ENCODE measurements at places on chromosomes 3 and 15. TPM values are rescaled to one million over a fixed set of nuclear protein-coding genes. Genes with fewer than 3 reads are reported as not detected.

GRCh38 chr3:141326123-141326522, 42.2 kb upstream of the ZBTB38 start:
- H3K36me3 ChIP-seq: no peaks in the 10 kb centered on the region
- no peaks in the 10 kb centered on the region for H3K27me3 ChIP-seq
- no peaks in the 10 kb centered on the region for H3K4me1 ChIP-seq
- no peak overlapping the region for H3K27ac ChIP-seq

GRCh38 chr3:57998366-57999283, 9.6 kb upstream of the FLNB start:
- peak overlapping the region; percentile 81 for H3K27ac ChIP-seq
- H3K27me3 ChIP-seq: no peaks in the 10 kb centered on the region
- no peak overlapping the region for H3K4me3 ChIP-seq
- H3K4me1 ChIP-seq: no peaks in the 10 kb centered on the region
- DNase-seq: peak; percentile 77

GRCh38 chr3:50258979-50259378, 10.0 kb upstream of the SEMA3B start:
- peaks cover 21% of the 10 kb centered on the region for H3K36me3 ChIP-seq
- no peak for DNase-seq
- no peaks in the 10 kb centered on the region for H3K27me3 ChIP-seq
- H3K4me3 ChIP-seq: no peak overlapping the region

GRCh38 chr3:155704771-155705559, 39.9 kb downstream of the PLCH1 start:
- no peak overlapping the region for H3K4me3 ChIP-seq
- no peak overlapping the region for H3K27ac ChIP-seq
- no peaks in the 10 kb centered on the region for H3K36me3 ChIP-seq
- no peaks in the 10 kb centered on the region for H3K4me1 ChIP-seq

DNA sequence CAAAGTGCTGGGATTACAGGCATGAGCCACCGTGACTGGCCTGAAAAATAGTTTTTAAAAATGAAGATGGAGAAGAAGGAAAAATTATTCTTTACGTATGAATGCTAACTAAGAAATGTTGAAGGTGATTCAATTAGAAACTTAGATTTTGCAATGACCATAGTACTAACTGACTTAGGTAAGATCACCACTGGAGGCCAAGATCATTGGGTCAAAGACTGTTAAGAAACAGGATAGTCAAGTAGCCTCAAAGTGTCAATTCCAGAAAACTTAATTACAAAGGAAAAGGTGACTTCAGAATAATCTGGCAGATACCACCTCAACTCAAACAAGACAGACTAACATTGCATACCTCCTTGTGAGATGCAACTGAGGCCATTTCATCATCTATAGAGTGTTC, 119.3 kb downstream of the FRMD4B start:
- no peak overlapping the region for H3K4me3 ChIP-seq
- no peak for DNase-seq
- no peaks in the 10 kb centered on the region for H3K4me1 ChIP-seq
- H3K27me3 ChIP-seq: no peaks in the 10 kb centered on the region

DNA sequence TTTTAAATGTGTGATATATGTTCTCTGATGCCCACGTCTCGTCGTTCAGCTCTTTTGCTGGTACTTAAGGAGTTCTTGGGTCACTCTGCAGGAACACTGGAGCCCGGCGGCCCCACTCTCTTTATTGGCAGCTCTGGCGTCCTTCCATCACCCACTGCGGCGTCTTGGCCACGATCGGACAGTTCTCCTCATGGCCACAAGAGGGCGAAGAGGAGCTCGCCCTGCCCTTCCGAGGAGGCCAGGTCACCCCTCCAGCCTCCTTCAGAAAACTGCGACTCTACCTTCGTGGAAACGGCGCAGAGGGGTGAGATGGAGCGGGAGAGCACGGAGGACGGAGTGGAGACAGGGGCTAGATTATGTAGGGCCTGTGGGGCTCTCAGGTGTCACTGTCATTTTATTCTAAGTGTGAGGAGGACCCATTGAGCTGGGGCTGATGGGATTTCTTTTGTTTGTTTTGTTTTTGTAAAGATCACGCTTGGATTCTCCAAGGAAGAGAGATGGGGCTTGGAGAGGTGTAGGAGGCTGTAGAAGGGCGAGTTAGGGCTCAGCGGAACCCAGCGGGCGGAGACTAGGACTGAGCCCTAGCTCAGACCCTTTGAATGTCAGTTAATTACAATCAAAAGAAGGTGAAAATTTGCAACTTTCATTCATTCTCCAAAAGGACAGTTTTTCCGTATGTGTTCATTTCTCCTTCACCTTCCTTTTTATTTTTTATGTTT, 28.0 kb upstream of the GABRA5 start:
- no peaks in the 10 kb centered on the region for H3K27me3 ChIP-seq
- H3K36me3 ChIP-seq: no peaks in the 10 kb centered on the region
- no peaks in the 10 kb centered on the region for H3K4me1 ChIP-seq
- DNase-seq: no peak
- H3K4me3 ChIP-seq: no peak overlapping the region
- no peak overlapping the region for H3K27ac ChIP-seq

DNA sequence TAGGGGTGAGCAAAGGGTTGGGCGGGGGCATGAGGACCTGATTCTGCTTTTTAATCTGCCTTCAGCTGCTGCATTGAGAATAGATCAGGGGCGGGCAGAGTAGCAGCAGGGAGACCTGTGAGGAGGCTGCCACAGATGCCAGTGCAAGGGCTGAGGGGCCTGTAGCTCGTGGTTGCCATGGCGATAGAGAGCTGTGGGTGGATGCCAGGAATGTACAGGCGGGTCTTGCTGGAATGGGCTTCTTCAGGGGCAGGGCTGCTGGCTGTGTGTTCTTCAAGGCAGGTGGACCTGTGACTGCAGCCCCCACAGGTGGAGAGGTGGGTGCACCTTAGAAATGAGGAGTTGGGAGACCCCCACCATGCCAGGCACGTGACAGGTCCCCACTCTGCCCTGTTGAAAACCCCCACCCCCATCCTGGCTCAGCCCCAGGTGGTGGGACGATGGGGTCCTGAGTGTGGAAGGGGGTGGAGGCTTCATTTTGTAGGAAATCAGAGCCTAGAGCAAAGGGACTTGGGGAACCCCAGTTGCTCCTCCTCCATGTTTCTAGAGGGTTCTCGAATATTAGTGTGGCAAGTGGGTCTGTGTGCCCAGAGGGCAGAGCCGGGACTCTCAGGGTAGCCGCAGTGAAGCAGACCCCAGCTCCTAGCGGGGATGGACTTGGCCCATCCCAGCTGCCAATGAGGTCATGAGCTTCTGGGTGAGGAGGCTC, 38.3 kb downstream of the SLC6A6 start:
- no peak overlapping the region for H3K4me3 ChIP-seq
- no peak for DNase-seq
- H3K4me1 ChIP-seq: peaks cover 8% of the 10 kb centered on the region
- H3K27me3 ChIP-seq: no peaks in the 10 kb centered on the region
- no peak overlapping the region for H3K27ac ChIP-seq

DNA sequence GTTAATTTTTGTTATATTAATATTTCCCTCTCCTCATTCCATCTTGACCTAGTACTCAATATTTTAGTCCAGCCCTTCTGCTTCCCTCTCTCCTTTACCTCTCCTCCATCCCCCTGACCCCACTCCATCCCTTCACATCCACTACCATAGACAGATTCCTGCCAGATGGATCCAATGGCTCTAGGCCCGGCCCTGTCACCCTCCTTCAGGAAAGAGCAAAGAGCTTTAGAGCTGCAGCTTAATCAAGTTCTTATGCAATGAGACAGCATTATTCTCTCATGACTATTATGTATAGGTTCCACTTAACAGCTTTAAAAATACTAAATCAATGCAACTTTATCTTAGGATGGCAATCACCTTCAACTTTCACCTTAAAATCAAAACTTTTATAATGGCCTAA, 200.7 kb upstream of the TTC14 start:
- H3K36me3 ChIP-seq: no peaks in the 10 kb centered on the region
- DNase-seq: no peak
- H3K4me1 ChIP-seq: no peaks in the 10 kb centered on the region
- no peaks in the 10 kb centered on the region for H3K27me3 ChIP-seq
- no peak overlapping the region for H3K27ac ChIP-seq

GRCh38 chr3:192563417-192563816, 163.9 kb downstream of the FGF12 start:
- H3K27ac ChIP-seq: no peak overlapping the region
- no peak for DNase-seq
- no peak overlapping the region for H3K4me3 ChIP-seq
- H3K36me3 ChIP-seq: no peaks in the 10 kb centered on the region
- no peaks in the 10 kb centered on the region for H3K27me3 ChIP-seq

GRCh38 chr3:13102386-13103345, 29.4 kb upstream of the IQSEC1 start:
- DNase-seq: no peak
- no peaks in the 10 kb centered on the region for H3K4me1 ChIP-seq
- no peaks in the 10 kb centered on the region for H3K36me3 ChIP-seq
- no peak overlapping the region for H3K27ac ChIP-seq
- no peak overlapping the region for H3K4me3 ChIP-seq

DNA sequence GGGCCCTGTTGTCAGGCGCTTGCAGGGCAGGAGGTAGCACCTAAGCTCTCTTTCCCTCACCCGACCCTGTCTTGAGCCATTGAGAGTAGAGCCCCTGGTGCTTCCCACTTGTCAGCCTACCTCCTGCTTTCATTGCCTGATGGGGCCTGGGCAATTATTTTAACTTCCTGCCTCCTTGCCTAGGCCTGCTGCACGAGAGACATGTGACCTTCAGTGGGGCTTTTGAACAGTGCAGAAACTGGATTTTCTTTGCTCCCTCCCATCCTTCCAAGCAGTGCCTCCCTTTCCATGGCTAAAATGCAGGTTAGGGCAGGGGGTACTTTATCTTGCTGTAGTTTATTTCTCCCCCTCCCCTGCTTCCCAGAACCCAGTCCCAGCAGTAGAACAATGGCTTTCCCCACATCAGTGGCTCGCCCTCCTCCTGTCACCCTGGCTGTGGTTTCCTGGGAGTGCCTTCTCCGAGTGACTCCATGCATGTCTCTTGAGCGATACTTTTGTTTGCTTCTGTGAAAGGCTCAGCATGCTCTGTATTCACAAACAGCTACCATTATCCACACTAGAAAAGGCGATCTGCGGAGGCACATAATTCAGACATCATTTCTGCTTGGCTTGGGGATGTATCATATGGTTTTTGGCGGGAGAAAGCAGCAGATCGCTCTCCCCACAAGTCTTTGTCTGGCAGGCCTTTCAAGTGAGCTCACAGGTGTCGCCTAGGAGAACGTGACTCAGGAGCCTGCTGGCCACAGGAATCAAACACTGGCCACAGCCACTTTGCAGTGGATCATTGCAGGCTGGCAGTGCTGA, 24.1 kb downstream of the PDIA5 start:
- no peaks in the 10 kb centered on the region for H3K4me1 ChIP-seq
- no peak overlapping the region for H3K27ac ChIP-seq
- no peaks in the 10 kb centered on the region for H3K36me3 ChIP-seq
- DNase-seq: no peak

DNA sequence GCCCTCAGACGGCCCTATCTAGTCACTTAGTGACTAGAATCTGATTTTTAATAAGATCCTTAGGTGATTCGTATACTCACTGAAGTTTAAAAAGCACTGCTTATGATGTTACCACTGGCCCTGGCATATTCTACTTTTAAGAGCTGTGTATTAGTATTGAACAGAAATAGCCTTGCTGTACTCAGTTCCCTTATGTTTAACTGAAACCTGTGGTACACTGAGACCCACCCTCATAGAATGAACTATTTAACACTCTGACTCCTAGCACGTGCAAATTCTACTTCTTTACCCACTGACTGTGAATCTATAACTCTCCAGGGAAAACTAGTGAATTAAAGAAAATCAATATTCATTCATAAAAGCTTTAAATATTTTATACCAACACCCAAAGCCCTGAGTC, 108.9 kb downstream of the CCNL1 start:
- no peaks in the 10 kb centered on the region for H3K36me3 ChIP-seq
- no peaks in the 10 kb centered on the region for H3K27me3 ChIP-seq
- H3K27ac ChIP-seq: no peak overlapping the region
- H3K4me3 ChIP-seq: no peak overlapping the region

GRCh38 chr15:57217778-57218598, 158.3 kb upstream of the CGNL1 start:
- H3K27ac ChIP-seq: no peak overlapping the region
- no peaks in the 10 kb centered on the region for H3K27me3 ChIP-seq
- no peak overlapping the region for H3K4me3 ChIP-seq
- DNase-seq: no peak

DNA sequence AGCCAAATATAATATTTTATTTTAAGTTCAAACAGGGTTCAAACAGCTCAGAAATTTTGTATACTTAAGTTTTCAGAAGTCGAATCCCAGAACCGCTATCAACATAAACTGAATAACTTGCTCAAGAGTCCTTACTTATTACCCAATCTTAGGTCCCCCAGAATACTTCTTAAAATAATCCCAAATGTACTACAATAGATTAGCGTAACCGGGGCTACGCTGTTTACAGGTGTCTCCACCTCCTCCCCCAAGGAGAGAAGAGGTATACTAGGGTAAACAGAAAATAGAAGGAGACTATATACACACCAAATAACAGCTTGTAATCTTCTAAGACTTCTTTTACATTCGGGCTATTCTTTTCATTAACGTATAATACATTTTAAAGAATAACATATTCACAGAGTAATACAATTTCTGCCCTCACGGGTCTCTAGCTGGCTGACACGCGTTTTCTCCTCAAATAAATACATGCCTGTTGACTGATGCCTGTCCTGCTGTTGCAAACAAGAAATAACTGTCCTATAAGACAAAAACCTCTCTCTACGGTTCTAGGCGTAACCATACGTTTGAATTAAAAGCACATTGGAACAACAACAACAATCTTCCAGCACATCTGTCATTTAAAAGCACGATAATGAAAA, 1.3 kb downstream of the DENND4A start:
- H3K4me1 ChIP-seq: no peaks in the 10 kb centered on the region
- DNase-seq: no peak
- peak overlapping the region; percentile 95 for H3K4me3 ChIP-seq
- H3K36me3 ChIP-seq: no peaks in the 10 kb centered on the region
- H3K27me3 ChIP-seq: no peaks in the 10 kb centered on the region

- no peaks in the 10 kb centered on the region for H3K27me3 ChIP-seq
- H3K27ac ChIP-seq: no peak overlapping the region
- H3K36me3 ChIP-seq: no peaks in the 10 kb centered on the region
- DNase-seq: no peak
These were observed 86.6 kb upstream of the NEO1 start for GRCh38 chr15:72965671-72966070.

Gene GSK3B
- total RNA-seq: 47.9 TPM

Gene FES
- total RNA-seq: 33.9 TPM

Gene SH2D7
- not detected for total RNA-seq

Gene ZBED2
- not detected for total RNA-seq

Gene MGLL
- total RNA-seq: 20.0 TPM

Gene PCLAF
- total RNA-seq: 5.5 TPM

Gene CCDC54
- total RNA-seq: not detected
